Astrocyte of the spinal cord (primary cell): ENCODE measurements at places on chromosomes 5 and 9.

- DNase-seq: no peak
Observed at GRCh38 chr5:92838253-92838652, 742.8 kb downstream of the NR2F1-AS1 start.

GRCh38 chr9:116566677-116567488 lies 120.2 kb upstream of the TRIM32 start:
- peak; percentile 67 for DNase-seq

DNA sequence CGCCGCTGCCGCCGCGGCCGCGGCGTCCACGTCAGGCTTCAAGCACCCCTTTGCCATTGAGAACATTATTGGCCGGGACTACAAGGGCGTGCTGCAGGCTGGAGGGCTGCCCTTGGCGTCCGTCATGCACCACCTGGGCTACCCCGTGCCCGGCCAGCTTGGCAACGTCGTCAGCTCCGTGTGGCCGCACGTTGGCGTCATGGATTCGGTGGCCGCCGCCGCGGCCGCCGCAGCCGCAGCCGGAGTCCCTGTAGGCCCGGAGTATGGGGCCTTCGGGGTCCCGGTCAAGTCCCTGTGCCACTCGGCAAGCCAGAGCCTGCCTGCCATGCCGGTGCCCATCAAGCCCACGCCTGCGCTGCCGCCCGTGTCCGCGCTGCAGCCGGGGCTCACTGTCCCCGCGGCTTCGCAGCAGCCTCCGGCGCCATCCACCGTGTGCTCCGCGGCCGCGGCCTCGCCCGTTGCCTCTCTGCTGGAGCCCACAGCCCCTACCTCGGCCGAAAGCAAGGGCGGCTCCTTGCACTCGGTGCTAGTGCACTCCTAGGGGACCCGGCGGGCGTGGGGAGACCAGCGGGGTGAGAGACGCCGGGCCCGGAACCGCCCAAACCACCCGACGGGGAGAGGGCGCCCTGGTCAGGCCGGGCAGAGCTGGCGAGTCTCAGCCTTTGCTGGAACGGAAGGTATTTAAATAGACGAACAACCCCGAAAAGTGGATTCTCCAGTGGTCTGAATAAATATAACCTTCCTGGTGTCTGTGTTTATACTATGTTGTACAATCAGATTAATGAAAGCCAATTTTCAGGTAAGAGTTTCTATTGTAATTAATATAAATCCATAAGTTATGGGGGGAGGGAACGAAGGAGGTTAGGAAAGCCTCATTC lies 1.2 kb downstream of the FOXB2 start:
- DNase-seq: no peak

DNA sequence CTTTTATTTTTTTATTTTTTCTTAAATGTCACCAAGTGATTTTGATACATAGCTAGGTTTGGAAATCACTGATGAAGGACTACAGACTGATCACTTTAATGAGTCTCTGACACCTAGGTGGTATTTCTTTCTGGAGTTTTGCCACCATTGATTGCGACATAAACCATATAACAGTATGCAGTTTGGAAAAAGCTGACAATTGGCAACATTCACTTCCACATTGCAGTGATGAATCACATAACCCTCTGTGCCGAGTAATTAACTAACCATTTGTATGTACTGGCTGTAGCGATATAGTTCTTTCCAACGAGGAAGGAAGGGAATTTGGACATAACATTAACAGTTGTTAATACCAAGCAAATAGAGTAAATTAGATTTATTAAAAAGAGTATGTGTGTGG lies 222.9 kb upstream of the EFNA5 start:
- DNase-seq: peak; percentile 68

DNA sequence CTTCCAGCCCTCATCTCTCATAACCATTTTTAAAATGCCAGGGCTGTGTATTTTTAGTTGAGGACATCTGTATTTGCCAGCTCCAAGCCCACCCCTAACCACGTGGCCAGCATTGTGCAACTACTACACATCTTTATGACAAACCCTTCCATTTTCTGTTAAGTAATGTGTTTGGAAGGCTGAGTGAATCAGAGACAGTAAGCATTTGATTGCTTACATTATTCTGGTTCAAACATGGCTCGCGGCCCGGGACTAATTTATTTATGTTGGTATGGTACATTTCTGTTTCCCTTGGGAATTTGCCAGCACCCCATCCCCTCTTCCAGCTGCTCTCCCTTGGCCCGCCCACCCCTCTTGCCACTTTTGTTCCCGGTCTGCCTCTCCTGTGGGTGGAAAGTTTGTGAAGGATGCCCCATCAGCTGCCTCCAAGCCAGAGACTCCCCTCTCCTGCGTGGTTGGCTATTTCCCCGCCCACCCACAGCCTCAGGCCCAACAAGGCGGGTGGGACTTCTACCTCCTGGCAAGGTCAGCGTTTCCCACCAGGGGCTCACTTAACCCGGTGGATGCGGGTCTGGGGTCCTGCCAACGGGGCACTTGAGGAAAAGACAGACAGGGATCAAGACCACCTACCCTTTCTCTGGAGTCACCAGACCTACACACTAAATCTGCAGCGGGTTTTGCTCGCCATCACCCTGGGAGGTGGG lies 162.2 kb downstream of the HSD17B3 start:
- DNase-seq: peak; percentile 84

DNA sequence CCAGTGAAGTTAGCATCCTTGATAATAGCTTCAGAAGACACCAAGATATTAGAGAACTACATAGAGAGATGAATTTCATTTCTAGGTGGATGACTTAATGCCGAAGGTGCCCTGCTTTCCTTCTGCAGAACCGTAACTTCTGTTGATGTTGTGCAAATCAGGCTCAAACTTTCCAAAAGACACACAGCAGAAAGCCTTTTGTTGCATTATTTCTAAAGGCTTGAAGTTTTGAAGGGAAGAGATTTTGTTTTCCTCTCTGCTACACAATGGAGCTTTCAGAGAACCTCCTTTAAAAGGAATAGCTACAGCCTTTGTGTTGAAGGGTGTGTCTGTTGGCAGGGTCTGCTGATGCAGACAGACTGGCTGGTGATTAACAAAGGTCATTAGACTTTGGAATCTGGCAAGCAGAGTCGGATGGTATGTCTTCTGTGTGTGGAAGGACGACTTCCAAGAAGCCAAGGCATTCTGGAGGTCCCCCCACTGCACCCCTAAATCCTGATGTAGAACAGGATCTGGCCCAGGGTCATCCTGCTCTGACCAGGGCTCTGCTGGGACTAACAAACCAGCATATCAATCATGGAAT lies 57.8 kb downstream of the ZNF462 start:
- peak; percentile 40 for DNase-seq

DNA sequence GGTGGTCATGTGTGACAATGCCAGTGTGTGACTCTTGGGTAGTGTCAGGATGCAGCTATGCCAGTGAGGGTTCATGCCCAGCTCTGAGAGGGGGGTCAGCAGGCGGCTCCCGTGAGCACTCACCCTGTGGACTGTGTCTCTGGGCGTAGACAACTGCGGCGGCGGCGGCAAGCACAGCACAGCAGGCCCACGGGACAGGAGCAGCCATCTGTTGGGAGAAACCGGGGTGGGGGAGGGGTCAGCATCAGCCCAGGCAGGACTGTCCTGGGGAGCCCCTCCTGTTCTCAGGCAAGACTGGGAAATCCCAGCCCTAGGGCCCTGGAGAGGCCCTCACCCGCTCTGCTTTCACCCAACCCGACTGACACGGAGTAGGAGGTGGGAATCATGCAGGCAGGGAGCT lies 20.8 kb downstream of the CNTFR start:
- DNase-seq: no peak

- DNase-seq: no peak
Observed at GRCh38 chr9:72958485-72959281, 5.8 kb upstream of the ALDH1A1 start.

DNA sequence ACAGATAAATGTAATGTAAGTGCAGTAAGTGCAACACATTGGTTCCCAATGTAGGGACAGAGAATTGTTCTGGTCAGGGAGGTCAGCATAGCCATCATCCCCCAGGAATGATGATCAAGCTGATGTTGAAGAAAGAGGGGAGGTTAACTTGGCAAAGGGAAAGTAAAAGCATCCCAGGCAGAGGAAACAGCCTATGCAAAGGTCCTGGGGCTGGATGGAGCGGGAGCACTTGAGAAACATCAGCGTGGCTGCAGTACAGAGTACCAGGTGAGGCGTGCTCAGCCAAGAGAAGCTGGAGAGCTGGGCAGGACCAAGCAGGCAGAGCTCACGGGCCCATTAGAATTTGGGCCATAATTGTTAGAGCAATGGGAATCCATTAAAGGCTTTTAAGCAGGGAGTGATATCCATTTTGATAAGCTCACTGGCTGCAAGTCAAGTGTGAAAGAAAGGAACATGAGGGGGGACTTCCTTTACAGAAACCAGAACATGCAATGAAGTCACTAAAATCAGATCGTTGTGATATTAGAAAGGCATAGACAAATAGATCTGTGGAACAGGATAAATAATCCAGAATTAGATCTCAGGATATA lies 50.1 kb upstream of the HAND1 start:
- no peak for DNase-seq
